Stimulated activated CD8-positive, alpha-beta memory T cell treated with anti-CD3 and anti-CD28 coated beads, Interleukin-7, amount 100 ng/mL, for 1 hour (primary cell): ENCODE measurements at places on chromosomes 11 and 22.

DNA sequence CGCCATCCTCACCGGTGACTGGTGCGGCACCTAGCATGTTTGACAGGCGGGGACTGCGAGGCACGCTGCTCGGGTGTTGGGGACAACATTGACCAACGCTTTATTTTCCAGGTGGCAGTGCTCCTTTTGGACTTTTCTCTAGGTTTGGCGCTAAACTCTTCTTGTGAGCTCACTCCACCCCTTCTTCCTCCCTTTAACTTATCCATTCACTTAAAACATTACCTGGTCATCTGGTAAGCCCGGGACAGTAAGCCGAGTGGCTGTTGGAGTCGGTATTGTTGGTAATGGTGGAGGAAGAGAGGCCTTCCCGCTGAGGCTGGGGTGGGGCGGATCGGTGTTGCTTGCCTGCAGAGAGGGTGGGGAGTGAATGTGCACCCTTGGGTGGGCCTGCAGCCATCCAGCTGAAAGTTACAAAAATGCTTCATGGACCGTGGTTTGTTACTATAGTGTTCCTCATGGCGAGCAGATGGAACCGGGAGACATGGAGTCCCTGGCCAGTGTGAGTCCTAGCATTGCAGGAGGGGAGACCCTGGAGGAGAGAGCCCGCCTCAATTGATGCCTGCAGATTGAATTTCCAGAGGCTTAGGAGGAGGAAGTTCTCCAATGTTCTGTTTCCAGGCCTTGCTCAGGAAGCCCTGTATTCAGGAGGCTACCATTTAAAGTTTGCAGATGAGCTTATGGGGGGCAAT lies 1.1 kb downstream of the NEAT1 start:
- no peak for DNase-seq

GRCh38 chr11:76266286-76267100 lies 60.2 kb upstream of the WNT11 start:
- DNase-seq = no peak

DNA sequence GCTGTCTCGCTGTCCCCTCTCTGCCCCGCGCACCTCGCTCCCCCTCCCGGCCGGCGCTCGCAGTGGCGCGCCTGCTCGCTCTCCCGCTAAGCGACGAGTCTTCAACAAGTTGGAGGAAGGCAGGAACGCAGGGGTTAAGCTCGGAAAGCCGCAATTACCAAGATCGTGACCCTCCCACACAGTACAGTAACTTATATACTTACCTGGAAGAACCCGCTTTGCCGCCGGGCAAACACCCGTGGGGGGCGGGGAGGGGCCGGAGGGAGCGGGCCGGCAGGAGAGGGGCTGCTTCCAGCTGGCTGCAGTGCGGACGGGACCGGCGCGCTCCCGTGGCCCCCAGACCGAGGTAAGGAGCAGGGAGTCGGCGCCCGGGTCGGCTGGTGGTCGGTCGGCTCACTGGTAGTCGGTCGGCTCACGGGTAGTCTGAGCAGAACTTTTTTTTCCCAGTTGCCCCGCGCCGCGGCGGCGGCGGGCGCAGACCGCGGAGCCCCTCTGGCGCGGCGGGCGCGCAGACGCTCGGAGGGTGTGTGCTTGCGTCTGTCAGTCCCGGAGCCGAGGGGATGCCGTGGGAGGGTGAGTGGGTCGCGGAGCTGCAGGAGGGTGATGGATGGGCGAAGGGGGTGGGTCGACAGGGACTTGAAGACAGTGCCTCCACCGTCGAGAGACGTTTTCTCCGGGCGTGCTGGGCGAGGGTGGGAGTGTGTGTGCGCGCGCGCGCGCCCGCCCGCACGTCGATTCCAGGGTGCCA lies 101.2 kb upstream of the HSD17B12 start:
- no peak for DNase-seq

DNA sequence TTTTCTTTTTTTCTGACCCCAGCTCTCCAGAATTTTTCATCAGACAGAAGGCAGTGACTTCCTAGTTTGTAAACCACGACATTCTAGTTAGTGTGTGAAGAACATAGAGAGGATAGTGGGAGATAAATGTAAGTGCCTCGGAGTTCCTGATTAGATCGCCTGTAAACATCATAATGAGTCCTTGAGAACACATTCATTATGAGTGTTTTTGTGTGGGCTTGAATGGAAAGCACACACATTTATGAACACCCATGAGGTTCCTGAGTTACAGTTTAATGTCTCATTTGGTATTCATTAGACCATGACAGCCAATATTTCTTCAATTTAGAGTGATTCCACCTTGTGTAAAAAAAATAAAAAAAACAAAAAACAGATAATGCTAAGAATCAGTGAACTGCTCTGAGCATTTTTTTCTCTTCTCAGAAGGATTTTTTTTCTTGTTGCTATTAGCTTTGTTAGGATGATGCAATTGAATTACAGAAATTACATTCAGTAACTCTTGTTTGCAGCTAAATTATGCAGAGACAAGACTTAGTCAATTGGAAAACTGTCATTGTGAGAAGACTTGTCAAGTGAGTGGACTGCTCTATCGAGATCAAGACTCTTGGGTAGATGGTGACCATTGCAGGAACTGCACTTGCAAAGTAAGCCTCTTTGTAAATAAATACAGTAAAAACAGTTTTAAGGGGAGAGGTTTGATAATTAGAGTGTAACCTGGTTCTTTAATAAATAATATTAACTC lies 257.6 kb downstream of the NELL1 start:
- no peak for DNase-seq

GRCh38 chr11:123054301-123055065 lies 7.5 kb downstream of the HSPA8 start:
- DNase-seq = no peak

DNA sequence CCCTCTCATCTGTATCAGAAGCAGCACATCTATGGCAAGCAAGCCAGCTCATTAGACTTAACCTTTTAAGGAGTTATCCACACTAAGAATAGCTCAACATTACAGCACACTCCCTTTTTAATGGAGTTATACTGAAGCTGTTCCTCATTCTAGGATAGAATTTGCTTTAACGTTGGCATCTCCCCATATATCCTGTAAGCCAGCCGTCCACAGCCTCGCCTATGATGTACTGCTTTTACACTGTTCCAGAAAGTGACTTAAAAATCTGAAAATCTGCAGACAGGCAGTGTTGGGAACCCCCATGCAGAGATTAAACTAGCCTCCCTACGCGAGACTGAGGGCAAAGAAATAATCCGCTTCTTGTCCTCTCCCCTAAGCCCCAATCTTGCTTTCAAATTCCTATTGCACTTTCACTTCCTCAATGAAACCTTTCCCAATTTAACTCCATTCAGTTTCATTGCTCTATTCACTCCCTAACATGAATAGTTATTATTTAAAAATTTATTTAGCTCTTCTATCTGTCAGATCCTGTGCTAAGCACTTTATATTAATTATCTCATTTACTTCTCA lies 225.0 kb downstream of the BLID start:
- DNase-seq = no peak

DNA sequence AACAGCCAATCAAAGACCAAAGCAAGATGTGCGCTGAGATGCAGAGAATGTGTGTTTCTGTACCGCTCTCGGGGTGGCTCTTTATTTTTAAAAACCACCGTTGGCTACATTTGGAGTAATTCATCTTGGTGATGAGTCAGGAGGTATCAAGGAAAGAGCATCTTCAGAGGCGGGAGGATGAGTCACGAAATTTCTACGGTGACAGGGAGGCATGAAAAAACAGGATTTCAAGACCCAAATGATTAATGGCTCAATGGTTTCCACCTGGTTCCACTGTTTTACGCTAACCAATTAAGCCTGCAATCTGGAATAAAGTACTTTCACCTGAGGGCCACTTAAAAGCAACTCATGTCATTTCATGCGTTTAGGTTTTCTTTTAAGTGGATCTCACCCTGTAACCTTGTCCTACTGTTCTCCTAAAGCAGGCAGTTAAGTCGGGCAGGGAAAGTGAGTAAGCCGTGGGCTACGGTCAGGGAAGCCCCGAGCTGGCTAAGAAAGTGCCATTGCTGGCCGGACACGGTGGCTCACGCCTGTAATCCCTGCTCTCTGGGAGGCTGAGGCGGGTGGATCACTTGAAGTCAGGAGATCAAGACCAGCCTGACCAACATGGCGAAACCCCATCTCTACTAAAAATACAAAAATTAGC lies 74.6 kb downstream of the CELSR1 start:
- DNase-seq = no peak

- no peak for DNase-seq
These were observed 51.8 kb downstream of the GALNT18 start for GRCh38 chr11:11569936-11570491.

DNA sequence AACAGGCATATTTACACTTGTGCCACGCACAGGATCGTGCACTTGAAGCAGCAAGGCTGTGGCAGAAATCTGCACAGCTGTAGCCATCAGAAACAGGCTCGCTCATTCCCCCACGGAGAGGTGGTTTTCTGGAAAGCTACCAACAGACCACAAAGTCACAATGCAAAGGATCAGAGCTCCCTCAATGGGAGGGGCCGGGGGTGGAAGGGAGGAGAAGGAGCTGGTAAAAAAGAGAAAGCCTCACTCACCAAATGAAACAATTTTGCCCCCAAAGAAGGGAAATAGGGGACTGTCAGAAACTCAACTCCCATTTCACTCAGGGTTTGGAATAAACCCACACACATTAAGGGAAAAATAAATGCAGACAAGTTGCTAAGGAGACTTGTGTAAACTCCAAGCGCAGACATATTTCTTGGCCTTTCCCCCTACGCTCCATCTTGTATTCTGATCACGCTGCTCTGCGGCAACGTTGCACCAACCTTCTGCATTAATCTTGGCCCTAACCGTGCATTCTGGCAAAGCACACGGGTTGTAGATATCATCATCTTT lies 43.2 kb upstream of the BLID start:
- DNase-seq = no peak

GRCh38 chr11:124592627-124593026 lies 18.6 kb upstream of the PANX3 start:
- no peak for DNase-seq

DNA sequence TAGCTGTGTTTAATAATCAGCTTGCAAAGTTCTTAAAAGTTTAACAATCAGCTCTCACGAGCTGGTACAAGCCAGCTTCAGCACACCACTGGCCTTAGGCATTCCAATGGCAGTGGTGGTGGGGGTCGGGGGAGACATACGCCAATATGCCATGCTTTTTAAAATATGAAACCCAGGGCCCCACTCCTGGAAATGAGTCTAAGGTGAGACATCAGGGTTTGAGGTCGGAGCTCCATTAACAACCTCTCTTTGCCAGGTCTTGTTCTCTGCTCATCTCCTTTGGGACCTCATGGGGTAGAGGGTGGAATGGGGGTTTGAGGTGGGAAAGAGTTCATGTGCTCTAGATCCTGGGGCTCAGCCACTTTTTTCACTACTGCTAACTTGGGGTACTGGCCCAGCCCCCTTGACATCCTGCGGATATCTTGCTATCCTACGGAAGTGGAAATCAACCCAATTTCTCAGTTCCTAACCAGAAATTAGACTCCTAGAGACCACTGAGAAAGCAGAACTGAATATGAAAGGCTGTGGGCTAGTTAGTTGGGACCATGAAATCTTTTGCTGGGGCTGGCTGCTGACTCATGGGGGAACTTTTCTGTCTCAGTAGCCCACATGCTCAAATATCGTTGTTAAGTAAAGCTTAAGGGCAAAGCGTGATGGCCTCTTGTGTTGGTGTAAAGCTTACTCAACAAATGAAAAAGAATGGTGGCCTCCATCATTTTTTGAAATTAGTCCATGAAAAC lies 90.1 kb downstream of the PDHX start:
- no peak for DNase-seq

- no peak for DNase-seq
These were observed 80.7 kb upstream of the NAV2 start for GRCh38 chr11:19631712-19632498.

- no peak for DNase-seq
These were observed 19.6 kb downstream of the PRDM11 start for GRCh38 chr11:45165806-45166603.

GRCh38 chr11:70243912-70244652 lies 26.4 kb upstream of the PPFIA1 start:
- DNase-seq = no peak

GRCh38 chr11:64071849-64072248 lies 36.1 kb downstream of the FLRT1 start:
- DNase-seq = no peak

DNA sequence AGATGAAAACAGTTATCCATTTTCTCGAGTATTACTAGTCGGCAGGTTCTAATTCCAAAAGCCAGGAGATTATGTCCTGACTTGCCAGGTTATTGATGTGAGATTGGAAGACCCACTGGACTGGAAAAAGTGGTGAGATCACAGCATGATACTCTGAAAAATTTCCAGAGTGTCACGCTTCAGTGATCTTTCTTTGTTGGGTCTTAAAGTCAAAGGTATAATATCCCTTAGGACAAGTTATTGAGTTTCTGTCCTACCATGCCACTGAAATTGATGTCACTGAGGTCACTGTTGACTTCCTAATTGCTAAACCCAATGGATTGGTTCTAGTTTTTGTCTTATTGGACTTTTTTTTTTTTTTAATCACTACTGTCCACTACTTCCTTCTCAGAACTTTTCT lies 104.5 kb upstream of the GRAMD1B start:
- no peak for DNase-seq

GRCh38 chr11:95912902-95913560 lies 10.9 kb downstream of the MTMR2 start:
- no peak for DNase-seq

- no peak for DNase-seq
These were observed 69.2 kb downstream of the CD82 start for GRCh38 chr11:44634401-44635281.

GRCh38 chr11:6650980-6651379 lies 4.6 kb downstream of the DCHS1 start:
- DNase-seq = no peak

DNA sequence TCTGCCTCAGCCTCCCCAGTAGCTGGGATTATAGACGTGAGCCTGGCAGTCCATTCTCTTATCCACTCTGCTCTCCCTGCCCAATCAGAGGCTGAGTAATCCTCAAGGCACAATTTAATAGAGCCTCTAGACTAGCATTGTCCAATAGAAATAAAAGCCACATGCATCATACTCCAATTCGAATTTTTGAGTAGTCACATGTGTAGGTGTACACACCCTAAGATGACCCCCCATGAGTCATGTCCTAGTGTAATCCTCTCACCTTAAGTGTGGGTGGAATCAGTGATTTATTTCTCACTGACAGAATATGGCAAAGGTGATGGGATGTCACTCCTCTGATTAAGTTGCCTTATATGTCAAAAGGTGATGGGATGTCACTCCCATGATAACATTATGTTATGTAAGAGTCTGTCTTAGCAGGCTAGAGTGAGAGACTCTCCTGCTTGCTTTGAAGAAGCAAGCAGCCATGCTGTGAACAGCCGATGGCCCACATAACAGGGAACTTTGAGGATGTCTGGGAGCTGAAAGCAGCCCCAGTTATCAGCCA lies 61.3 kb downstream of the MN1 start:
- no peak for DNase-seq

- no peak for DNase-seq
These were observed 38.4 kb upstream of the PHF21A start for GRCh38 chr11:46159680-46160079.

GRCh38 chr11:83152264-83152663 lies 4.7 kb upstream of the PCF11 start:
- DNase-seq = no peak

DNA sequence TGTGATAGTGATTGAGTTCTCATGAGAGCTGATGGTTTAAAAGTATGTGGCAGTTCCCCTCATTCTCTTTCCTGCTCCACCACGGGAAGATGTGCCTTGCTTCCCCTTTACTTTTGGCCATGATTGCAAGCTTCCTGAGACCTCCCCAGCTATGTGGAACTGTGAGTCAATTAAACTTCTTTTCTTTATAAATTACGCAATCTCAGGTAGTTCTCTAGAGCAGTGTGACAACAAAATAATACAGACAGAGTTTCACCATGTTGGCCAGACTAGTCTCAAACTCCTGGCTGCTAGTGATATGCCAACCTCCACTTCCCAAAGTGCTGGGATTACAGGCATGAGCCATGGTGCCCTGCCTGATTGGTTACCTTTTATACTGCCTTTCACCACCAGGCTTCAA lies 755.2 kb downstream of the METTL15 start:
- DNase-seq = no peak
